ENCODE measurements at places on chromosomes 12 and 14.

DNA sequence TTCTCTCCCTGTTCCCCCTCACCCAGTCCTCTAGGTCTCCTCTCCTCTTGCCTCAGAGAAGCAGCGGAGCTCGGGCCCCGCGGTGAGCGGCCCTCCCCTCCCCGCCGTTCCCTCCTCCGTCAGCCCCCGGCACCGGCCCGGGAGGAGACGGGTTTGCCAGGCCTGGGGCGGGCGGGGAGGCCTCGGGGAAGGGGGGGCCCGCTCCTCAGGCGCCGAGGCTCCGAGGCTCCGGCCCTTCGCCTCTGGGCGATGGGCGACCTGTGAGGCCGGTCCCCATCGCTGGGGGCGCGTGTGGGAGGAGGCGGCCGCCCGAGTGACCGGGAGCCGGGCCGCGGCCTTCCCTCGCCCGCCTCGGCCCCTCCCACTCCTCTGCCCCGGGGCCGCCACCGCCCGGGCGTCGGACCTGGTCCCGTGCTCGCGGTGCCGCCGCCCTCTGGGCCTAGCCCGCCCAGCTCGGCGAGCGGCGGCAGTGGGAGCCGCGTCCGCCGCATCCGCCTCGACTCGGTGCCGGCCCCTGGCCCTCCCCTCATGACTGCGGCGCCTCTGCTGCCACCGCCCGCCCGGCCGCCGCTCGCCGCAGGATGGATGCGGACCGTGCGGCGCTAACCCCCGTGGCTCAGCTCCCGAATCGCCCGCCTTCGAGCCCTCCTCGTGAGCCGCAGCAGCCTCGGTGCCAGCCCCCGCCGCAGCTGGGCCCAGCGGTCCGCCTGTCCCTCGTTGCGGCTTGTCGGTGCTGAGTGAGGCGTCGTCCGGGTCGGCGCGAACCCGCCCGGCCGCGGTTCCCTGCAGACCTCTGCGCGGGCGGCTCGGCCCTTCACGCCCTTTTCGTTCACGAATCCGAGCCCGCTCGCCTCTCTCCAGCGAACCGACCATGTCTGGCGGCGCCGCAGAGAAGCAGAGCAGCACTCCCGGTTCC is 574 bp downstream of the WNK1 start:
- no peak for DNase-seq

DNA sequence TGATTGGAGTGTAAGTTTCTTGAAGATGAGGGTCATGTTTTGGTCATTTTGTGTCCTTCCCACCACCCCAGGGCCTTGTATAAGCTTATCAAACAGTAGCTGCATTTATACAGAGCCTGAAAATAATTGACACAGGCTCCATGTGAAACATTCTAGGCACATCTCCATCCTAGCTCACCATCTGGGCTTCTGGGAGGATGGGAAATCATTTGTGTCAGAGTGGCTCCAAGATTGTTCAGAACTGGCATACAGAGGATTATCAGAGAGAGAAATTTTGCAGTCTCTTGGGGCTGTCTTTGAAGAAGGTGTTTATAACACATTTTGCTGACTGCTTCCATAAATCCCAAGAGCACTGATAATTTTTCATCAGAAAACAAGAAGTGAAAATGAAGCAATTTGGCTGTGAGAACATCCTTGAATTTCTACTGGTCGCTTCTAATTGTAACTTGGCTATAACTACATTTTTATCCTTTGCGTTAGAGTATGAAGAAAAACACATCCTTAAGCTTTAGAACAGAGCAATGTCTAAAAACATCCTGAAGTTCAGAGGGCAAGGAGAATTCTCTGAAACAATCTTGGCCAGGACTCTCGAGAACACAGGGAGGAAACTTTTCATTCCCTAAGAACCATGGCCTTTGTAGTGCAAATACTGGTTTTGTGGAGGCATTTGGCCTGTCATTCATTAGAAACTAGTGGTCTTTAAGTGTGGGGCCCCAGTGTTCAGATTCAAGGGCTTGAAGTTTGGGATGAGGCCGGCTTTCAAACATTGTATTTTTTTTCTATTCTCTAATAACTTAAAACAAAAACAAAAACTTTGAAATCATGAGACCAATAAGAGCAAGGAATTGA is 151.1 kb downstream of the DACT1 start:
- peak; percentile 68 for DNase-seq

DNA sequence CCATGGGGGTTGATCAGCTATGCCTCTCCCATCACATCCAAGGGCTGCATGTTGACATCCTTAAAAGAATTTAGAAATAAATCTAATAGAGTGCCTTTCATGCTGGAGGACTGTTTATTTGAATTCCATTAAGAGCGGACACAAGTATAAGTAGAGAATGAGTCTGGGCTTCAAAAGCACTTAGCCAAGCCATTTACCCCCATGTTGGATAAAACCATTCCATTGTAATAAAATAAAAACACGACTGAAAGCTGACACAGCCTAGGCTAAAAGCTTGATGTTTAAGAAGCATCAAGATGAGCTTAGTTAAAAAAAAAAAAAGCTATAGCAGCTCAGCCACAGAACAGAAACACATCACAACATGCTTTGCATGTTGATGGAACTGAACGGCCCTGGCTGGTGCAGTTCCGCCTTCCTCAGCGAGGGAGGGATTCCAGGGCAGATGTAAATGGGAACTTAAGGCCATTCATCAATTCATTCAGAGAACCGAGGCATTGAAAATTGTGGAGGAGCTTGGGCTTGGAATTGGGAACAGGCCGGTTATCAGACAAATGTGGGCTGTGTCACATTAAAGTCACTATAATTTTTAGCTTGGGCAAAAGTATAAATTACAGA is 41.2 kb downstream of the TMEM132D start:
- DNase-seq, result no peak

- DNase-seq, result no peak
These were observed 32.9 kb downstream of the ZFHX2 start for GRCh38 chr14:23518709-23519108.

DNA sequence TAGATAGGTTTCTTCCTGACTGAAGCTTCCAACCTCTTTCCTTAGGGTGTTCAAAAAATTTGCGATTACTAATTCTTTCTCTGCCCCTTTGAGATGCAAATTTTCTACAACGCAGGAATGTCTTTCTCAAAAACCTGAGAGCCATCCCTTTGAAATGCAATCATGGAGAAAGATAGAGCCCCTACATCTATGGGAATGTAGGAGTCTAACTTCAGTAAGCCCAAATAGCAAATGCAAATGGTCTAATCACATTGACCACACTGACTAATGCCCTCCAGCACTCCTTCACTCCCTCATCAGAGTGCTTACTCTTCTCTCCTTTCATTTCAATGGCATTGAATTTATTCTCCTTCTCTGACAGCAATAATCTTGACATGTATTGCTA is 107.1 kb downstream of the SLC6A15 start:
- no peak for DNase-seq

GRCh38 chr14:105064001-105064400 is 1.2 kb downstream of the GPR132 start:
- DNase-seq, result no peak

GRCh38 chr12:85784096-85784720 is 52.0 kb downstream of the RASSF9 start:
- DNase-seq, result no peak

GRCh38 chr12:77153706-77154105 is 88.3 kb upstream of the E2F7 start:
- no peak for DNase-seq

DNA sequence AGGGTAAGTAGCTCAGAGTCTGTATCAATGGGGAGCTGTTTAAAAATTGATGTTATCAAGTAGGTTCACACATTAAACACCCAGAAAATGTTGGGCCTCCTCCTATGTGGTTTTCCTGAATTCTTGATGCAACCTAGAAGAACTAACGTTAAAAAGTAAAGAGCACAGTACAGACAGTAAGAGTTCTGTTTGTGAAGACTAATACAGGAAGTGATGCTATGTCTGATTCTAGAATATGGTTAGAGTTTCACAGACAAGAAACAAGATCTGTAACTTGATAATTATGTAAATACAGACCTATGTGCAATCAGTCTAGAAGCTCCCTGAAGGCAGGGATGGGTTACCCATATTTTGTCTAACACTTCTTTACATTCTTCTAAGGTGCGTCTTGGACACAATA is 214.9 kb upstream of the BTG1 start:
- no peak for DNase-seq

DNA sequence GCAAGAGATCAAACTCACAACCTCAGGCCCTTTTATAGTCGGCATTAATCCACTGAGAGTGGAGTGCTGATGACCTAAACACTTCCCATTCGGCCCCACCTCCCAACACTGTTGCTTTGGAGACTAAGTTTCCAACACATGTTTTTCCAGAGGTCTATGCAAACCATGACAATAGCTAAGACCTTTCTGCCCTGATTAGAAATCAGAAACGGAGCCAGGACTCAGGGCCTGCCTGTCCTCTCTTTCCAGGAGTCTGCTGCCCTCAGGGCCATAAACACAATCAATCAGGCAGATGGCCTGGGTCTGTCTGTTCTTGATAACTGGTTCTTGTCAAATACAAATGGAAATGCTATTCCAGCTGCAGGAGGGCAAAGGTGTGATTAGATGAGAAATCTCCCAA is 97.2 kb upstream of the PSMC1 start:
- no peak for DNase-seq

GRCh38 chr14:61602003-61602732 is 93.1 kb upstream of the HIF1A start:
- DNase-seq, result no peak

GRCh38 chr14:67927244-67927643 is 107.7 kb downstream of the RAD51B start:
- no peak for DNase-seq

DNA sequence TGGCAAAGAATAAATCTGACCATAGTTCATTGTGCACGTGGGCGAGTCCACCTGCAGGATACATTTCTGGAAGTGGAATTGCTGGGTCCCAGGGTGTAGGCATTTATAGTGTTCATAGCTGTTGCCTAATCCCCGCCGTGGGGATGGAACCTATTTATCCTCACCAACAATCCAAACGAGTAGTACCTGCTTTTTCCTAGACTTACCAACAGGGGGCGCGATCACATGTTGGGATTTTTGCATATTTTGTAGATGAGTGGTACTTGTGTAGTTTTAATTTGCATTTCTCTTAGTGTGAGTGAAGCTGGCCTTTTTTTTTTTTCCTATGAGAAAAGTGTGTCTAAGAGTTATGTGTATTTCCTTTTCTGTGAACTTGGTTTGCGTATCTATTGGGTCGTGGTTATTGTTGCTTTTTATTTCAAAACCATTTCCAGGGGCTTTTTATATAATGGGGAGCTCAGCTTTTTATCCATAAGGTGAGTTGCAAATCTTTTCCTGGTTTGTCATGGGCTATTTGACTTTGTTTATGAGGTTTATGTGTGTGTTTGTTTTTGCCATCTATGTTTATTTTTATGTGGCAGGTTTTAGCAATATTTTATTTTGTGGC is 67.2 kb downstream of the CCDC92 start:
- DNase-seq, result peak; percentile 65

DNA sequence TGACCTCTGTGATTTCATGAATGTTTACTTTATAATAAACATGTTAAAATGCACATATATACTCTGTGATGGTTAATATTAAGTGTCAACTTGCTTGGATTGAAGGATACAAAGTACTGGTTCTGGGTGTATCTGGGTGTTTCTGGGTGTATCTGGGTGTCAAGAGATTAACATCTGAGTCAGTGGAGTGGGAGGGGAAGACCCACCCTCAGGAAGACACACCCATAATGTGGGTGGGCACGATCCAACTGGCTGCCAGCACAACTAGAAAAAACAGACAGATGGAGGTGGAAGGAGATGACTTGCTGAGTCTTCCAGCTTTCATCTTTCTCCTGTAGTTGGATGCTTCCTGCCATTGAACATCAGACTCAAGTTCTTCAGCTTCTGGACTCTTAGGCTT is 11.9 kb downstream of the NUP37 start:
- DNase-seq, result no peak

DNA sequence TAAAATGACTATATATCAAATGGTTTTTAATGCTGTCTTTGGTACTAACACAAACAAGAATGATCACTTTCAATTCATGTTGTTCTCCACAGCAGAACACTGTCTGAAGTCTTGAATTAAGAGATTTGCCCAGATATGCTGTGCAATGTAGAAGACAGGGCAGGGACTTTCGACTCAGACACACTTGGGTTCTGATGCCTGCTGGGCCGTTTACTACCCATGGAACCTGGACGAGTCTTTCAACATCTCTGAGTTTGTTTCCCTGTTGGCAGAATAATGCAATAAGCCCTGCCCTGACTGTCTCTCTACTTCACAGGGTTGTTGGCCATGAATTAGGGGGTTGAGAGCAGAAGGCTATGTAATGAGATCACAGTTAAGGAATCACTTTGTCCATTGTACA is 162.6 kb upstream of the TMPO start:
- DNase-seq, result no peak

- no peak for DNase-seq
These were observed 2.9 kb downstream of the DUSP16 start for GRCh38 chr12:12559719-12560296.

DNA sequence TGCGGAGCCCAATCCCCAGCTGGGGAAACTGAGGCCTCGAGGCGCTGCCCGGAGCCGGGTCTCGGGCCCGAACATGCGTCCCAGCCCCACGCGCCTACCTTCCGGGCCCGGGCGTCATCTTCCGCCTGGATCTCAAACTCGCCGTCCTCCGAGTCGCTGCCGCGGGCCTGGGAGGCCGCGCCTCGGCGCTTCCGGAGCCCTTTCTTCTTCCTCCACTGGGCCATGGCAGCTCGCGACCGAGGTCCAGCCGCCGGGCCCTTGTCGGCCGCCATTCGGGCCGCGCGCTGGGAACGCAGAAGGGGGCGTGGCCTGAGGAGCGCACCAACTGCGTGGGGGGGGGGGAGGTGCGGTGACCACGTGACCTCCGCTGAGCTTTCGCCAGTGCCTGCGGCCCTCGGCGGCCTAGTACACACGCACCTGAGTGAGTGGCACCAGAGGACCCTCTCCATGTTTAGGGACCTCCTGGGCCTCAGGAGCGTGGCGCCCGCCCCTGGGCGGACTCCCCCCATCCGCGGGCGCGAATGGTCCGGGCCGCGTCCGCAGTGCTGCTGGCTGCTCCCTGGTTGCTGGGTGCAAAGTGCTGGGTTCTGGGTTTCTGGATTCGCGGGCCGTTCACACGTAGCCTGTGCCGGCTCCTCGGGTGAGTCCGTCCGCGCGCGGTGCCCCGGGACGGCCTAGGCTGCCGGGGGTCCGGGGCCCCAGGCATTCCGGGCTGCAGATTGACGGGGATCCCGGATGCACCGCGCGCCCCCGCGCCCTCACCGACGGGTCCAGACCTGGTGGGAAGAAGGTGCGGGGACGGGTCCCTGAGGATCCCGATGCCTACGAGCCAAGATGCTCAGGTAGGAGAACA is at the start of the genes DDX54 and RITA1:
Gene DDX54 (minus strand): TSS at position 299 of the 853 bp plus-strand sequence. CDS start 27 bp downstream, at position 272.
Gene RITA1 (plus strand): TSS at position 542 of the 853 bp plus-strand sequence. CDS start 1,026 bp downstream, outside the sequence.
- DNase-seq, result peak; percentile 73

- DNase-seq, result no peak
These were observed 76.3 kb downstream of the HECTD4 start for GRCh38 chr12:112305951-112306350.

- DNase-seq, result no peak
These were observed 4.2 kb upstream of the RPS6KL1 start for GRCh38 chr14:74927225-74927624.
